T-cell (primary cell): ENCODE measurements at places on chromosomes 12 and 14.

- DNase-seq: no peak
Observed at GRCh38 chr14:52879958-52880357, 70.9 kb downstream of the FERMT2 start.

- peak; percentile 57 for DNase-seq
Observed at GRCh38 chr14:50830932-50831725, at the start of gene NIN. TSS of gene NIN (minus strand) at chr14:50831162. CDS start at chr14:50822056, 9,106 bp downstream.

DNA sequence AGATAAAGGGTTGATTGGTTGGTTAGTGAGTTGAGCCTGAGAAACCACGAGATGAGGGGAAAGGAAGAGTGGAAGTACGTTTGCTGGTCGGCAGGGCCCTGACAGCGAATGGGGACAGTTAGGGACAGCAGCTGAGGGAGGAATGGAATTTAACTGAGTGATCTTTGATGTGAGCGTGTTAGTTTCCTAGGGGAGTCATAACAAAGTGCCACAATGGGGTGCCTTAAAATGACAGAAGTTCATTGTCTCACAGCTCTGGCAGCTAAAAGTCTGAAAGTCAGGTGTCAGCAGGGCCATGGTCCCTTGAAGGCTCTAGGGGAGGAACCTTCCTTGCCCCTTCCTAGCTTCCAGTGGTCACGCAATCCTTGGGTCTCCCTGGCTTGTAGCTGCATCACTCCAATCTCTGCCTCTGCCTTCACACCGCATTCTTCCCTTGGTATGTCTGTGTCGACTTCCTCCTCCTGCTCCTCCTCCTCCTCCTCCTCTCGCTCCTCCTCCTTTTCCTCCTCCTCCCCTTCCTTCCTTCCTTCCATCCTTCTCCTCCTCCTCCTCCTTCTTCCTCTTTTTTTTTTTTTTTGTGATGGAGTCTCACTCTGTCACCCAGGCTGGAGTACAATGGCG, 26.0 kb upstream of the RIN3 start:
- no peak for DNase-seq

DNA sequence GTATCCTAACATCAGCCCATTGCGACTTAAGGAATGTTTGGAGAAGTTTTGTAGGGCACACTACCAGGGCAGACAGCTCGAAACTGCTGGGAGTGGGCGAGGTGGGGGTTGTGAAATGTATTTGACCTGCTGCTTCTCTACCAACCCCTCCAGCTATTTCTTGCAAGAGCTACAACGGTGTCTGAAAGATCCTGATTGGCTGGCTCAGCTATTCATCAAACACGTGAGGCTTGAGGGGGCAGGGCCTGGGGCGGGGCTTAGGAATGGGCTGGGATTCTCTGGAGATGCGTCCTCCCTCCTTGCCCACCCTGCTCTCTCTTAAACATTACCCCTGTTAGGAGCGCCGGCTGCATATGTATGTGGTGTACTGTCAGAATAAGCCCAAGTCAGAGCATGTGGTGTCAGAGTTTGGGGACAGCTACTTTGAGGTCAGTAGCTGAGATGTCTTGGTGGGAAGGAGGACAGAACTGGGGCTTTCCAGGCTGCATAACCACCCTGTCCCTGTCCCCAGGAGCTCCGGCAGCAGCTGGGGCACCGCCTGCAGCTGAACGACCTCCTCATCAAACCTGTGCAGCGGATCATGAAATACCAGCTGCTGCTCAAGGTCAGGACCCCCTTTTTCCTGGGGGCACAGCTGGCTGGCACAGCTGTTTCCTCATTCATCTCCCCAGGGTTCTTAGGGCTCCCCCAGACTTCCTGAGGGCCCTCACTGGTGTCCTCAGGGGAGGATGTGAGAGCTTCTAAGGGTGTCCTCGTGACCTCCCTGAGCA, 3.1 kb downstream of the ARHGEF25 start:
- DNase-seq: no peak

- no peak for DNase-seq
Observed at GRCh38 chr14:77902811-77903210, 102.9 kb downstream of the ADCK1 start.

DNA sequence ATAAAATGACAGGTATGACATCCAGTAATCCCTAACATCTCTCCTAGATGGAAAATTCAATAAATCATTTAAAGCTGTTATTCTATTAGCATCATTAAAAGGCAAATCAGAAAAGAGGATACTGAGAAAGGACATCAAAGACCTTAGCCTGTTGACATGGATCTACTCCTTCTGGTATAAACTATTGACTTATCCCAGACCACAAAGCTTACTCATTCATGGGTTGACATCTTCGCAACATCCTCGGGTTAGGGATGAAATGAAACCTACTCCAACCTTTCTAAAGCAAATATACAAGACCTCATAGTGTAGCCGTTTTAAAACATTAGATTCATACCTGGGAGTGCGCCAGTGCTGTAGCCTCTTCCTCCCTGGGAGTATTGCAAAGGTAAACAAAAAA, 191.5 kb upstream of the BTG1 start:
- no peak for DNase-seq

DNA sequence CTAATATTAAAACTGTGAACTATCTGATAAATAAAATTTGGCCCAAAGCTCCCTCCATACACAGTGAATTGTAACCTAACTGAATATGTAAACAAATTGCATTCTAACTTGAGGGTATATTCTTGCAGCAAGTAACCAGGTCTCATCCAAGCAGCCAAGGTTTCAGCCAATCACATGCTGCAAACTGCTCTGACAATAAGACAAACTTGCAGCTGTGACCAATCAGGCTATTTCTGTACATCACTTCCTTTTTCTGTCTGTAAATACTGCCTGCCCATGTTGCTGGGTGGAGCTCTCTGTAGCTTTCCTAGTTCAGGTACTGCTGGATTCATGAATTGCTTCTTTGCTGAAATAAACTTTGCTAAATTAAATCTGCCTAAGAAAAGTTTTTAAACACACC, 499.0 kb downstream of the GALC start:
- DNase-seq: no peak
